Head of caudate nucleus (tissue), 42 donors: ENCODE measurements at places on chromosomes 13 and 19.

DNA sequence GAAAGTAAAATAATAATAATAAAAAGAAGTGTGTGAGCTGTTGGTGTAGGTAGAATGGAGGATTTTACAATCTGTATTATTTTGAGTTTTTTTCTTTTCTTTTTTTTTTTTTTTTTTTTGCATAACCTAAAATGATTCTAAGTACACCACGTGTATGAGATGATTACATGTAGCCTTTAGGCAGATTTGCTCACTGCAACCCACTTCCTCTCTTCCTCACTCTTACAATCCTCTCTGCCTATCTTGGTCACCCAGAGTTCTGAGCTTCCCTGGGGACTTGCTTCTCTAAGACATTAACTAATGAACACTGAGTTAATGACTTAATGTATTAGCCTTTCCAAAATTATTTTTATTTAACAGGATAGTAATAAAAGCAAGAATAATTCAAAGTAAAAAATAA is 1169.6 kb downstream of the EFNB2 start:
- DNase-seq: no peak

DNA sequence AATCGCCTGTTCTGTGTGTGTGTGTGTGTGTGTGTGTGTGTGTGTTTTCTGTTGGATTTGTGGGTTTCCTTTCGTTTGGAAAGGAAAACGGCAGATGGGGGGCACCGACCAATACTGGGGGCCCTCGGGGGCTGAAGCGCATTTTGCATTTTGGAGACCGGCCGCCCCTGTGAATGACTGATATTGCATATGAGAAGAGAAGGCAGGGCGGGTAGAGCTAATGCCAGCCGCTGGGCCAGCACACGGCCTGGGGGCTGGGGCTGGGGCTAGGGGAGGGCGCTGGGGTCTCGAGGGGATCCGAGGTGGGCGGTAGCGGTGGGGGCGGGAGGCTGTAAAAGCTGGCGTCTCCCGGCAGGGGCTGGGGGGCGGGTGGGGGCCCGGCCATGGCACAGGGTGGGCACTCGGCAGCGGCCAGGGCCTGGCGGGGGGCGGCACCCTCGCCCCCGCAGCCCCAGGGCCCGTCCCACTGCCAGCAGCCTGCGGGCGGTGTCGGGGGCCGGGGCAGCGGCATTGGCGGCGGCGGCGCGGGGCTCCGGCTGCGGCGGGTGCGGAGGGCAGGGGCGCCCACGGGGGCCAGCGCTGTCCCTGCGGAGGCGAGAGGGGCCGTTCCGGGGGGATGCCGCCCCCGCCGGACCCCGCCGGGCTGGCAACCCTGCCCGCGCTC is 11.2 kb downstream of the ANO8 start:
- DNase-seq: no peak

DNA sequence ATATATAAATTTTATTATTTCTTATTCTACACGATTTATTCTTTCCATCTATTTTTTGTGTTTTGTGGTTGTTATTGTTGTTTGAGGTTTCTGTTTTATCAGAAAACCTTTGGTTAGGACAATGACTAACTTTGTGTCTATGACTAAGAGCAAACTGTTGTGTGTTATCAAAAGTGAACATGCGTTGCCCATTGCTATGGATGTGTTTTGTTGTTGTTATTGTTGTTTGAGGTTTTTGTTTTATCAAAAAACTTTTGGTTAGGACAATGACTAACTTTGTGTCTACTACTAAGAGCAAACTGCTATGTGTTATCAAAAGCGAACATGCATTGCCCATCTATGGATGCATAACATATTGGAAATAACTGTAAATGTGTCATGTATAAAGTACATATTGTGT is 692.3 kb downstream of the SLITRK1 start:
- no peak for DNase-seq

DNA sequence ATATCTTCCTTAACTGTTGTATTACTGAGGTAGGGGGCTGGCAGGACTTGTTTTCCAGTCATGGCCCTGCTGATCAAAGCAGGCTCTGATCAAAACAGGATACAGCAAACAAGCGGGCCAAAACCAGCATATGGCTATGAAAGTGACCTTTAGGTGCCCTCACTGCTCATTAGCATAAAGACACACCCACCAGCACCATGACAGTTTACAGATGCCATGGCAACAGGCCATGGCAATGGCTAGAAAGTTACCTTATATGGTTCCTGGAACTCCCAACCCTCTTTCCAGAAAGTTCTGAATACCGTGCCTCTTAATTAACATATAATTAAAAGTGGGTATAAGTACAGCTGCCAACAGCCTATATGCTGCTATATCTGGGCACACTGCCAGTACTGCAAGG is 551.4 kb upstream of the SGCG start:
- no peak for DNase-seq

- DNase-seq: no peak
Measured at GRCh38 chr13:22086597-22087330, 415.9 kb downstream of the FGF9 start.

DNA sequence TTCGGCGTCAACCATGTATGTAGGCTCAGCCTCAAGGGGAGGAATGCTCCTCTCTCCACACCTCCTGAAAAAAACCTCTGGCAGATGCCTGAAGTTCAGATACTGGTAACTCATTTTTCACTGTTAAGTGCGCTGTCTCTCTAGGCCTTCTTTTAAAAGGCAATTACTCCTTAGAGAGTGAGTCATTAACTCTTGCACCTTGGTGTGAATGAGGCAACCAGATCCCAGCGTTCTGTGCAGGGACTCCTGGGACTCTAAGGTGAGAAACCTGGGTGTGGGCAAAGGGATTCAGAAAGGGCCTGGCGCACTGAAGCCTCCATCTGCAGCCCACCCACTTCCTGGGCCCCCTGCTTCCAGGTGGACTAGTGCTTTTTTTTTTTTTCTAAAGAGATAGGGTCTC is 71.7 kb downstream of the SIAH3 start:
- no peak for DNase-seq

DNA sequence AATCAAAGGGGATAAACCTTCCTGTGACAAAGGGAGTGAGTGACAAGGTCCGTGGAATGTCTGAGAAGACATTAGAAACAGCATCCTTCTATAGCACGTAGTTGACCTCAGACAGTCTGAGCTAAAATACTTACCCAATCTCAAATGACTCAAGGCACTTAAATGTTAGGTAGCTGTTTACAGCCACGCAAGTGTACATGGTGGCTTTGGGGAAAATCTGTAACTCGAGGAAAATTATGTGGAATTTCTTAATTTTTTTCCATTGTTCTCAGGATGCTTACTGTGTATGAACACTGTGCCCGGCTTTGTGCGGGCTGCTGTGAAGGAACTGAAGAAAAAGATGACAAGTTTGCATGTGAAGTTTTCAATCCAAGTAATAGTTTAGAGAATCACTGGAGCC is 5.2 kb downstream of the LGALS13 start:
- DNase-seq: no peak

GRCh38 chr13:21796775-21797514 is 126.1 kb downstream of the FGF9 start:
- DNase-seq: no peak

DNA sequence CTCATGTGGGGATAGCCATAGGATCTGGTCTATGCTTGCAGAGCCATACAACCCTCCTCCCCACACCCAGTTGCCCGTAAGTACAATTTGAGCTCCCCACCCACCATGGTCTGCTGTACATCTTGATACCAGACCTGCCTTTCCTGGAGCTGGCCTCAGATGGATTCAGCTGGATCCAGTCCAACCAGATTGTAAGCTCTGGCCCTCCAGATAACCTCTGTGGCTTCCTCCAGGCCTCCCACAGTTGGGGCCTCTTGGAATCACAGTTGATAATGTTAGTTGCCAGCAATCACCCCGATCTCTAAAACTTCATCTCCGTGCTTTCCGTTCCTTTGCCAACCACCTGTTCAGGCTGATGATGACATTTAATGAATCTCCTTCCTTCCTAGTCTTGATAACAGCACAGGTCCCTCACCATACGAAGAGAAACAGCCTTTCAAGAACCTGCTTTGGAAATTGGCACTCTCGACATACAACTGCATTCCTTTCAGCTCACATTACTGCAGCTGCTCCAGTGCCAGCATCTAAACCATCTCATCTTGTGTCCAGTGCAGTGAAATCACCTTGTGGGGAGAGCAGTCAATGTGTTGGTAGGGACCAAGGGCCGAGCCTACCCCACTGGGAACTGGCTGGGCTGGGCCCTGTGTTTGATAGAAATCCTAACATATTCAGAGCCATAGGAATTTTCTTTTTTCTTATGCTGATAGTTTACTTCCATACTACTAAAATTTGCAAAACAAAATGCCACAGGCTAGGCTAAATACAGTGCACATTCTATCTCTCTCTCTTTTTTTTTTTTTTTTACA is 15.1 kb upstream of the FOXO1 start:
- no peak for DNase-seq

GRCh38 chr13:36108954-36109353 is 22.2 kb downstream of the DCLK1 start:
- no peak for DNase-seq

DNA sequence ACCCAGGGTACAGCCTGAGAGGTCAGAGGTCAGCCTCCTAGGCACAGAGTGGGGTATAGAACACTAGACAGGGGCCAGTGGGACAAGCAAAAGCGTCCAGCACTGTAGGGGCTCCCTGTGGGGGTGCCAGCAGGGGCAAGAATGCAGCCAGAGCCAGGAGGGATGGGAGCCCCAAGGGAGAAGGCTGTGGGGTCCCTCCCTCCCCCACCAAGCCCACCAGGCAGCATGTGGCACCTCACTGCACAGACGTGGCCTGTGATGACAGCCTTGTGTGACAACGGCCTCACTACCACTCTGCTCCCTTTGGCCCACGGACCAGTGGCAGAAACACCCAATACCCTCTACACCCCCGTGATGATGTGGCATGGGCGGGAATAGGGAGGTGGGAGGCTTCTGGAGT is 10.1 kb downstream of the ARMC6 start:
- DNase-seq: no peak

GRCh38 chr13:74682746-74683145 is 548.5 kb upstream of the KLF12 start:
- no peak for DNase-seq

GRCh38 chr13:80562433-80563156 is 221.7 kb upstream of the SPRY2 start:
- DNase-seq: no peak

GRCh38 chr19:2534423-2535013 is 58.6 kb downstream of the GADD45B start:
- DNase-seq: no peak

DNA sequence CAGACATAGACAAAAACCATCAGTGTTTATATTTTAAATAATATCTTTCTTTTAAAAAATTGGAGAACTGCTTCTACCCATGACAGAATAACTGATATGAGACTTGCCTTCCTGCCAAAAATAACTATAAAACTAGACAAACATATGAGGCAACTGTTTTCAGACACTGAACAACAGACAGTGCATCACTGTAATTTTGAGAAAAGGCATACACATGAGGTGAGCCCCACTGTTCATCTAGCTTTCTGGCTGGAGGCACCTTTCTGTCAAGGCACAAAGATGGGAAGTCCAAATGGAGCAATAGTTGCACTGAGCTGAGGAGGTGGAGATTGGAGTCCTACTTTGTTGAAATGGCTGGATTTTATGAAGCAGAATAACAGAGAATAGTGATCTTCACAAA is 71.9 kb upstream of the ZNF507 start:
- DNase-seq: no peak

GRCh38 chr13:35957241-35957731 is 173.9 kb downstream of the DCLK1 start:
- no peak for DNase-seq

DNA sequence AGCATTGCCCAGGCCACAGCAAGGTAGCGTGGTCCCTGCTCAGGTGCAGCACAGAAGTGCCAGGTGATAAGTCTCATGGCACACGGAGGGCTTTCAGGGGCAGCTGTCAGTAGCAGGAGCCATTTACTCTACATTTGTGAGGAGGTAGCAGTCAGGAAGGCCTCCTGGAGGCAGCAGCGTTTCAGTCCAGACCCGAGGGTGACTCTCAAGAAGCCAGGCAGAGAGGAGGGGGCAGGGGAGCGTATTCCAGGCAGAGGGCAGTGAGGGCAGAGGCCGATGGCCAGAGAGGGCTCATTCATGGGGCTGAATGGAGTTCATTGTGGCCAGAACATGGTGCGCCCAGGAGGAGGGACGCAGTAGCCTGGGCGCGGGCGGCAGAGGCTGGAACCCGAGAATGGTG is 8.9 kb downstream of the PIAS4 start:
- peak; percentile 95 for DNase-seq

DNA sequence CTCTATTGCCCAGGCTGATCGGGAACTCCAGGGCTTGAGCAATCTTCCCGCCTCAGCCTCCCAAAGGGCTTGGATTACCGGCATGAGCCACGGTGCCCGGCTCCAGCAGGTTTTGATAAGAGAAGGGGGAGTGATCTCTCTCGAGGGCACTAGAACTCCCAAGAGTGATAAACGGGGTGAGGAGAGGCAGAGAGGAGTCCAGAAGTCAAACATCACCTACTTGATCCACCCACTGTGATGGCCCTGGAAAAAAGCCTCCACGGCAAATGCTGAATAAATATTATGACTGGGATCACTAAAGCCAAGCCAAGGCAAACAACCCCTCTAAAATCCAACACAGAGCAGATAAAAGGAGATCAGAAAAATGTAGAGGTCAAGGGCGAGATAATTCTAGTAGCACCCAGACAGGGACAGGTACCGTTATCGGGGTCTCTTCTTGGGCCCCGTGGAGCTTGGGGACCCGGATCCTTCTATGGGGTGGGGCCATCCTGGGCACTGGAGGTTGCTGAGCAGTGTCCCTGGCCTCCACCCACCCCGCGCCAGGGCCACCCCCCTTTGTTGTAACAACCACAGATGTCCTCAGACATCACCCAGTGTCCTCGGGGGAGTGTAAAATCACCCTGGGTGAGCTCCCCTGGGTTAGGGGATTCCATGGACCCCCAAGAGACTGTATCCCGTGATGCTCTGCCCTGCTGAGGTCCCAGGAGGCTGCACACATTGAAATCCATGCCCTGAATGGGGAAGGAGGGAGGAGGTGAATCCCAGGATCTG is 3.7 kb upstream of the CREB3L3 start:
- no peak for DNase-seq

DNA sequence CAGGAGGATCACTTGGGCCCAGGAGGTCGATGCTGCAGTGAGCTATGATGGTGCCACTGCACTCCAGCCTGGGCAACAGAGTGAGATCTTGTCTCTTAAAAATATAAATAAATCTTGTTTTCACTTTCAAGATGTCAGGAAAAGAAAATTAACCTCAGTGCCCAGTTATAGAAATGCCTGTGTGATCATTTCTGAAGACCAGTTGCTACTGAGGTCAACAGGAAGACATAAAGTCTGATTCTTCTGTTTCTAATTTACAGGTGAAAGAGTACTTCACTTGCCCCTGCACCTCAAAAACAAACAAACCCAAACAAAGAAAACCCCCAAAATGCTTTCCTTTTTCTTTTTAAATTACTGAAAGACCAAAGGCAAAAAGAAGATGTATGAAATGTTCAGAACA is 174.3 kb upstream of the NBEA start:
- DNase-seq: no peak

GRCh38 chr13:49498206-49498605 is 2.5 kb downstream of the PHF11 start:
- DNase-seq: no peak

- DNase-seq: peak; percentile 79
Measured at GRCh38 chr19:10290876-10291553, 1.3 kb downstream of the ICAM5 start.

- no peak for DNase-seq
Measured at GRCh38 chr13:94123557-94123956, 355.9 kb downstream of the DCT start.
